ENCODE measurements at places on chromosomes 6 and 20. TPM values are rescaled to one million over a fixed set of nuclear protein-coding genes. Genes with fewer than 3 reads are reported as not detected.

The KIF6 gene
- total RNA-seq: not detected

The PI16 gene
- total RNA-seq: under 0.01 TPM

The MUC22 gene
- not detected for total RNA-seq

The IRF4 gene
- total RNA-seq: 0.07 TPM

The RIPOR3 gene
- total RNA-seq: not detected

The RIPPLY2 gene
- not detected for total RNA-seq

DNA sequence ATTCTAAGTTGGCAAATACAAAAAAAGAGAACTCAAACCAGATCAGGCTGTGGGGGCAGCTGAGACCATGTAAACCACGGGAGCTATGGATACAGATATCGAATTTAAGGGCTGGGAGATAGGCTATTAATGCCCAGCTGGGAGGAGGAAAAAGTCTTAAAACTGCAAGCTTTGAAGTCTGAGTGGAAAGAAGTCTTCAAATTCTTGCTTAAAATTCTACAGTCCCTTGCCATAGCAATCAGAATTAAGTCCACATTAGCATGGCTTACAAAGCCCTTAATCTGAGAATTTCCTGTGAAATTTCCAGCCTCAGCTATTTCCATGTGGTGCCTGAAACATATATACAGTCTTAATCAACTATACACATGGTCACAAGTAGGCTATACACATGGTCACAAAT lies 465.0 kb upstream of the HSF2 start:
- DNase-seq: no peak

- no peak for DNase-seq
These were observed 1.7 kb downstream of the PRPH2 start for GRCh38 chr6:42720739-42721138.

- DNase-seq: no peak
These were observed 36.3 kb downstream of the PRDM1 start for GRCh38 chr6:106122306-106122918.

DNA sequence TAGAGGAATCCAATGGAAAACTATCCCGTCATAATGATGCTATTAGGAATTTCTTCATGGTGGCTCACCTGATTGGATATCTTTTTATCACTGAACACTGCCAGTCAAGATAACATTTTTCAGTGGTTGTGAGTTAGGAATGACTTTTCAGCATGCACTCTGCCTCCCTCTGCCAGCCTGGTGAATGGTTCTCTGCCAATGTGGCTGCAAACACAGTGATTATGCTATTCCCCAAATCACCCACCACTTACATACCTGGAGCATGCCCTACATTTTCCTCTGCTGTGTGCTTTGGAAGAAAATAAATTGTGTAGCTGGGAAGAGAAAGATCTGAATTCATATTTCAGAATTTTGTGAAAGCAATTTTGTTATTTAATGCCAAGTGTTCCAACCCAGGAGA lies 102.6 kb upstream of the LAMP5 start:
- DNase-seq: no peak

GRCh38 chr6:151494235-151494935 lies 568 bp downstream of the CCDC170 start:
- no peak for DNase-seq

DNA sequence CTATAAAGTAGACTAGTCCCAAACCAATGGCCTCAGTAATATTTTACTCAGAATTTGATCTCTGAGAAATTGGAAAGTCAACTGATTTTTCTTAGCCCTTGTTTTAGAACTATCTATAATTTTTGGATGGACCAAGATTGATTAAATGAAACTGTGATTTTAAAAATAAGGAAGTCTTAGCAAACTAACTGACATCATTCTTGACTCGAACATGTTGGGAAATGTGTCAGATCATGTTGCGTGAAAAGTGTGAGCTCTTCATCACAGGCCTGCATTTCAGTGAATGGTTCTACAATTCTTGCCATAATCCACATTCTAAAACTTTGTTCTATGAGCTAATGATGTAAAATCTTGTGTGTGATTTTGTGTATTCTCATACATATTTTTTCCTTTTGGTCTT lies 11.0 kb downstream of the TNFAIP3 start:
- DNase-seq: no peak

- peak; percentile 20 for DNase-seq
These were observed 31.7 kb upstream of the UBR2 start for GRCh38 chr6:42532038-42532669.

DNA sequence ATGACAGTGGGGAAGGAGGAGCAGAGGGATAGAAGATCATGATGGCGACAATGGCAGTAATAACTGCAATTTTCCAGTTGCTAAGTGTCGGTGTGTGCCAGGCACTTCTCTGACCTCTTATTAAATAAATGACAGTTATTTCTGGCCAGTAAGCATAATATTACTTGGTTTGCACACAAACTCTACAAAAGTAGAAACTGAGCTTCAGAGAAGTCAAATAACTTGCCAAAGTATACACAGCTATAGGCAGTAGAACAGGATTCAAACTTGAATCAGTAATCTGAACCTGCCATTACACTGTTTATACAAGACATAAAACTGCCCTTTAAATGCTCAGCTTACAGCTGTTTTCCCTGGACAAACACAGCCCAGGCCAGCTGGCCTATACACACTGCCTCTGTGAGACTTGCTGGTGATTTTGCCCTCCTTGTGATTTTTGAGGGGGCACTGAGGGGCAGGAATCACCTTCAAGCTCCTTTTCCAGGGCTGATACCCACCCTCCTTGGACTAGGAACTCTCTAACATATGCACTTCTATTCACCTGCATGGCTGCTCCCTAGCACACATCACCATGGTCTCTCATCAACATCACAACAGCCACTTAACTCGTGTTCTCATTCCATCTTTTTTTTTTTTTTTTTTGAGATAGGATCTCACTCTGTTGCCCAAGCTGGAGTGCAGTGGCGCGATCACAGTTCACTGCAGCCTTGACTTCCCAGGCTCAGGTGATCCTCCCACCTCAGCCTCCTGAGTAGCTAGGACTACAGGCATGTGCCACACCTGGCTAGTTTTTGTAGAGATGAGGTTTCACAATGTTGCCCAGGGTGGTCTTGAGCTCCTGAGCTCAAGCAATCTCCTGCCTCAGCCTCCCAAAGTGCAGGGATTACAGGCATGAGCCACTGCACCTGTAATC lies 63.6 kb downstream of the SLC23A2 start:
- no peak for DNase-seq

GRCh38 chr20:44014807-44015732 lies 100.4 kb downstream of the TOX2 start:
- peak; percentile 20 for DNase-seq

The AK9 gene
- 4.6 TPM for total RNA-seq

GRCh38 chr6:26064619-26065257 lies 22.5 kb upstream of the HFE start:
- no peak for DNase-seq

The FANCE gene
- 8.9 TPM for total RNA-seq

DNA sequence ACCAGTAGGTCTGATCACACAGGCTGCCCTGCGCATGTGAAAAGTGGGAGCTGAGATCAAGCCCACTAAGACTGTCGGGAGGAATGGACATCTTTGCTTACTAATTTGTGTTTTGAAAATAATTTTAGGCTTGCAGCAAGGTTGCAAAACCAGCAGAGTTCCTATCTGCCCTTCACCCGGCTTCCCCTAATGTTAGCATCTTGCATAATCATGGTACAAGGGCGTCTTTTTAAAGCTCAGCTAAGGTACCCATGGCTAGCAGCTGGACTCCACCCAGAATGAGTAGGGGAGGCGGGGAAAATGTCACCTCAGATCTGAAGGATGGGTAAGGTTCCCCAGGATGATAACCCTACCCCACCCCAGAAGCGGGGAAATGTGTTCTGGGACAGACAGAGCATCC lies 25.3 kb upstream of the BMP7 start:
- DNase-seq: no peak

GRCh38 chr6:40937491-40937890 lies 101.5 kb downstream of the UNC5CL start:
- DNase-seq: no peak

The TCP11 gene
- 0.18 TPM for total RNA-seq

- DNase-seq: no peak
These were observed 2.6 kb upstream of the C20orf141 start for GRCh38 chr20:2812189-2812588.

DNA sequence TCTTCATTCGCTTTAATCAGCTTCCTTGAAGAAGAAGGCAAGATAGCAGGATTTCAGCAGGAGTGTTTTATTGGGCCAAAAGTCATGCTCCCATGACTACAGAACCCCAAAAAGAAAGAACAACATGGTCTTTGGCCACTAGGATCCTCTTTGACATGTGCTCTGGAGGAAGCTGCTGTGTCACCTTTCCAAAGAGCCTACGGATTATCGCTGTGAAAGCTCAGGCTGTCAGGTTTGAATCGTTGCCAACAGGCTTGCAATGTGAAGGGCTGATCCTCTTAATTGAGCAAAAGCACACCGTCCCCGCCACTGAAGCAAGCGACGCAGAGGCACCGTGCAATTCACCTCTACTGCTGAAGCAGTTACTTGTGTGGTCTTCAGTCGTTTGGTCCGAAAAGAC lies 29.0 kb downstream of the MYLIP start:
- no peak for DNase-seq

DNA sequence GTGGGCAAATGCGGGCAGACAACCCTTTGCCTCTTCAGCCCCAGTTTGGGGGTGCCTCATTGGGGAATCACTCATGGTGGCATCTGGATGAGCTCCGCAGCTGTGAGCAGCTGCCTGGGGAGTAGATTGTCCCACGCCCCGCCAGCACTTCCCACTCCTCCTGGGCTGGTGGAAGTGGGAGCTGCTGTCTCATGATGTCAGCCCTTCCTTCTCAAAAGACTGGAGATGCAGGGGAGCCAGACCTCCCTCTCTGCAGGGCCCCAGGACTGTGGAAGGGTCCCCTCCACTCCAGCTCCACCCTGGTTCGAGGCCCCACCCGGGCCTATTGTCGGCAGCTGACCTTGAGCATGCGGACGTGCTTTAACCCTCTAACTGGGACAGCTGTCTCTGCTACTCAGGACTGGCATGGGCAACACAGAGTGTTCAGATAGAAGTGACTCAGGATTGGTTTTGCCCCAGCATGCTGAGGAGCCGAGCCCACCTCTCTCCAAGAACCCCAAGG lies 2.0 kb downstream of the UNC93A start:
- DNase-seq: no peak

- DNase-seq: peak; percentile 71
These were observed 100.7 kb downstream of the ANKRD60 start for GRCh38 chr20:58127701-58128111.

DNA sequence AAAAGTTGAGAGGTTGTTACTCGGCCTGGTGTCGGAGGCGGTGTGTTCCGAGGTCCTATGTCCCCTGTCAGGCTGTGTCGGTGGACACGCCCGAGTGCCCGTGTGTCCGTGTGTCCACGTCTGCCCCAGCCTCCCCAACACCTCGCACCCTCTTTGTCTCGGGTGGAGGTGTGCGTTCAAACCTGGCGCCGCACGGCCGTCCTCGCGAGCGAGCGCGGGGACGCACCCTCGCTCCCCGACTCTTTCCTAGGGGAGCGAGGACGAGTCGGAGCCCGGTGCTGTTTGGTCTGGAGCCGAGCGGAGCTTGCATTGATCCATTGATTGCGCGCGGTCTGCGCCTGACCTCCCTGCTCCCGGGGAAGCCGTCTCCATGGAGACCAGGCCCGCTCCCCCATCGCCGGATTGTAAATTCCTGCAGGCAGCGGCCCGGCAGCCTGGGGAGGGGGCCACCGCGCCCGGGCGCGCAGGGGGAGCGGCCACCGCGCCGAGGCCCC lies 411 bp upstream of the SCUBE3 start:
- no peak for DNase-seq

The CCM2L gene
- total RNA-seq: 6.4 TPM

GRCh38 chr20:64171211-64171610 lies 7.0 kb downstream of the MYT1 start:
- no peak for DNase-seq

The SIRPG gene
- total RNA-seq: not detected

The FERMT1 gene
- total RNA-seq: 2.2 TPM

- DNase-seq: no peak
These were observed 211.4 kb upstream of the ZFP64 start for GRCh38 chr20:52402950-52403349.

DNA sequence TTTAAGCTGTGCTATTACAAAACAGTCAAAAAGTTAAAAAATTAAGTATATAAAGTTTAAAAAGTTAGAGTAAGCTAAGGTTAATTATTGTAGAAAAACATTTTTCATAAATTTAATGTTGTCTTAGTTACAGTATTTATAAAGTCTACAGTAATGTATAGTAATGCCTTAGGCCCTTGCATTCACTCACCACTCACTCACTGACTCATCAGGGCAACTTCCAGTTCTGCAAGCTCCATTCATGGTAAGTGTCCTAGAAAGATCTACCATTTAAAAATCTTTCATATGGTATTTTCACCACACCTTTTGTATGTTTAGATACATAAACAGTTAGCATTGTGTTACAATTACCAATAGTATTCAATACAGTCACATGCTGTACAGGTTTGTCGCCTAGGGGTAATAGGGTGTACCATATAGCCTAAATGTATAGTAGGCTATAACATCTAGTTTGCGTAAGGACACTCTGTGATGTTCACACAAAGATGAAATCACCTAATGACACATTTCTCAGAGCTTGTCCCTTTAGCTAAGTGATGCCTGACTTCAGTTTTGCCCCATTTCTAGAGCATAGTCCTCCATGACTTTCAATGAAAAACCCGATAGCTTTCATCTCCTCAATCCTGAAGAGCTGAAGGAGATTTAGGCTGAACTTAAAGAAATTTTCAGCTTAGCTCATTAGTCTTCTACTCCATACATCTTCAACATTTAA lies 14.9 kb upstream of the HLA-DRA start:
- no peak for DNase-seq

- DNase-seq: no peak
These were observed 11.2 kb downstream of the SLC22A2 start for GRCh38 chr6:160247457-160247883.

The ZFP57 gene
- not detected for total RNA-seq

The SOBP gene
- total RNA-seq: 2.6 TPM

GRCh38 chr20:44079291-44079690 lies 107.7 kb downstream of the JPH2 start:
- DNase-seq: no peak

The HMGCLL1 gene
- 0.07 TPM for total RNA-seq

- DNase-seq: no peak
These were observed 90.6 kb upstream of the TOP1 start for GRCh38 chr20:40938020-40938419.

DNA sequence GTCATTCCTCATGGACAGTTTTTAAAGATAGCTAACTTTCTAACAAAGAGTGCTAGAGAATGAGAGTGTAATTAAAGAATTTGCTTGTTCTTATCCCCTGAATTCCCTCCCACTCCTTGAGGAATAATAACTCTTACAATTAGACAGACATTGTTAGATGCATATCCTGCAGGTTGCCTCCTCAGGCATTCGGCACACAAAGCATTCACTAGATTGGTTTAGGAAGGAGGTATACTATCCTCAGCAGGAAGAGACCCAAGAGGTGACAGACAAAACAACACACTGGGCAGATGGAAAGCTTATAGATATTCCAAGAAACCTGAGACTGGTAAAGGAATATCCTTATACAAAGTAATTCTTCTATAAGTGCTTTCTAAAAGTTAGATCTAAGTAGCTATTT lies 109.1 kb upstream of the FAM184A start:
- DNase-seq: no peak

The AVP gene
- not detected for total RNA-seq

Data from pulmonary artery endothelial cell (primary cell).